Psoas muscle (tissue), 8 donors: ENCODE measurements at places on chromosomes 2 and 18. TPM values are rescaled to one million over a fixed set of nuclear protein-coding genes. Genes with fewer than 3 reads are reported as not detected.

DNA sequence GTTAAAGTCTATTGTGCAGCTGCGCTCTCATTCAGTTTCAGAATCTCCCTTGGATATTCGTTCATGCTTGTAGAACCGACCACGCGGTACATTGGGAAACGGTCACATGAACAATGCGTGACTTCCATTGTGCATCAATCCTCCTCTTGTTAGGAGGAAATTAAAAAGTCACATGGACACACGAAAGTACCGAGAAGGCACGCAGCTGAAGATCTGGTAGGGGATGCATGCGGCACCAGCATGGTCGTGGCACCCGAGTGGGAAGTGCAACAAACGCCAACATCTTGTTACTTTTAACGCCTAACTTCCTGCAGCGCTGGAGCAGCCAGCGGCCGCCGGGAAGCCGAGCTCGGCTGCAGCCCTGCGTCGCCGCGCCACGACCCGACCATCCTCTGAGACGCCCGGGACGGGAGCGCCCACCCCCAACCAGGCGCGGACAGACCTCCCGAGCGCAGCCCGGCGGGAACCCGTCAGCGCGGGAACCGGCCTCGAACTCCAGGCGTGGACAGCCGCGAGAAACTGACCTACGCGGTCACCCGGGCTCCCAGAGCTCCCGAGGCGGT, 412 bp downstream of the OSBPL1A start:
- peak; percentile 55 for DNase-seq

The CFAP221 gene
- total RNA-seq = 0.88 TPM

GRCh38 chr18:24443870-24444269, 16.6 kb upstream of the HRH4 start:
- DNase-seq = no peak

The ANKRD62 gene
- not detected for total RNA-seq

GRCh38 chr2:45857867-45858520, 206.5 kb downstream of the PRKCE start:
- no peak for DNase-seq

GRCh38 chr2:10400978-10401951, 46.9 kb downstream of the ODC1 start:
- DNase-seq = no peak
